ENCODE measurements at places on chromosomes 6 and 20.

DNA sequence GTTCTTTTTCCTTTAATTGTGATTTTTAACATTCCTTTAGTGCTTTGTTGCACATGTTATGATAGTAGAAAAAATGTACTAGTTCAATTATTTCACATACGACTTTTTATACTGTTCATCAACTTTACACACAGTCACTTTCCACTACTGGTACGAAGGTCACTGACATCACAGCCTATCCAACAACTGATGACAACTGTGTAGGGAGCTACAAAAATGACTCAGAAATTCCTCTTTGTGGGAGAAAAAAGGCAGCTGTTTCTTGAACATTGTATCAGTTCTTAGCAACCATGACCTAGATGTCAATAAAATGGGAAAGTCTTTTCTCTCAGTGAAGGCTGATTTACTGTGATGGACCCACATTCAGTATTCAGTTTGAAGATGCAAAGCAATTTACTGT is 7.0 kb upstream of the ID4 start:
- no peak for DNase-seq

- DNase-seq = no peak
Observed at GRCh38 chr6:155201461-155202226, 62.2 kb upstream of the CLDN20 start.

DNA sequence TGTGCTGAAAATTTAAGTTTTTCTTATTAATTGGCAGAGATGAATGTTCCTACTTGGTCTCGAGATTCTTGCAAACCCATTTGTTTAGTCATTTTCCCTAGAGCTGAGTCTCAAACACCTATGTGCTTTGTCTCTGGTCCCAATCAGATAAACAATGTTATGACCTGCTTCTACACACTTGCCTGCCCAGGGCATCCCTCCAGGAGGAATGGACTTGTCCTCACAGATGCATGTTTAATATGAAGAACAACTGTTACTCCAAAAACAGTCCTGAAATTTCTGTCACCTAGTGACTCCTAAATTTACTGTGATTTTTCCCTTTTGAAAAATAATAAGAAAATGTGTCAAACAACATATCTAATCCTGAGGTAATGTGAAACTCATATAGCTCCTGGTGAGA is 43.7 kb downstream of the HDGFL1 start:
- DNase-seq = no peak

DNA sequence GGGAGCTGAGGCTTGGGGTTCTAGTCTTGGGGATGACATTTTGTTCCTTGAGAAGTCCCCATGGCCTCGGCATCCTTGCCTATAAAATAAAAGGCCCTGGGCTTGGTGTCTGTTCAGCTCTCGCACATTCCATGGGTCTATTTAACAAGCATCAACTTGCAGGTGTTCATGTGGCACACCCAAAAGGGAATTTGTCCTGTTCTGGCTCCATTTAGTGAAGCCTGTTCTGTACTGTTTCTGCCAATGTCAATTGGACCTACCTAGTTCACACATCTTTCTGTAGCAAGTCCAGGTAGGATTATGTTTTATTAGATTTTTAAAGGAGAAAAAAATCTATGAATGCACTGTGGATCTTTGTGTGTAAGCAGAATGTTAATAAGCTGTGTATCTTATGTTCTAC is 262.0 kb downstream of the HIVEP2 start:
- no peak for DNase-seq

- DNase-seq = no peak
Observed at GRCh38 chr6:34205466-34205865, 31.2 kb upstream of the HMGA1 start.

DNA sequence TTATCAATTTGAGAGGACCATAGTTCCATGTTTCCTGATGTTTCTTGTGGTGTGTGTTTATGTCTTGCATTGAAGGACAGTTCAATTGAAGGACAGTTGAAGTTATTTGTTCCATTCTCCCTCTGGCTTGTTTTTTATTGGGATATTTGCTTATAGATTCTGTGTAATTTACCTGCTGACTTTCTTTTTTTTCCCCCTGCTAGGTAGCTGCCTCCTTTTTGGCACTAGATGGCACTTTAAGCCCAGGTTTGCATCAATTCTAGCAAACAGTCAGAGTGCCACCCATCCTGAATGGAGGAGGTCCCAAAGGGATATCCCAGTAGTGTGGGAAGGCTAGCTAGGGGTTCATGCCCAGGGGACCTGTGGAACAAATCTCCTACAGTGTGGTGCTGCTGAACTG is 78.1 kb downstream of the CFAP61 start:
- peak; percentile 62 for DNase-seq

DNA sequence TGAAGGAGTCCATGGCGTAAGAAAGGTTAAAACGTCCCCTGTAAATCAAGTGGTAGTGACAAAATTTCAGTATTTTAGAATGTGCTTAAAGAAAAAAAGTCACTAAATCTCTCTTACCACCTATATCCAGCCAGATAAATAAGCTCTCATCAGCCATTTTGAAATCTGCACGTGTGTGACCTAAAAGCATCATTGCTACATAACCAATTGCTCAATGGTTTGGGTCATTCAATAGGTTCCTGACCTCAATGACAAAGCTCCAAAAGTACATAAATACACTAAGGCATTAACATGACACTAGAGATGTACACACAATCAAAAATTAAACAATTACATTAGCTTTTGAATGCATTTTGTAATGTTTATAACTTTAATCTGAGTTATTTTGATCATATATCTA is 272.4 kb downstream of the GMDS start:
- DNase-seq = no peak

DNA sequence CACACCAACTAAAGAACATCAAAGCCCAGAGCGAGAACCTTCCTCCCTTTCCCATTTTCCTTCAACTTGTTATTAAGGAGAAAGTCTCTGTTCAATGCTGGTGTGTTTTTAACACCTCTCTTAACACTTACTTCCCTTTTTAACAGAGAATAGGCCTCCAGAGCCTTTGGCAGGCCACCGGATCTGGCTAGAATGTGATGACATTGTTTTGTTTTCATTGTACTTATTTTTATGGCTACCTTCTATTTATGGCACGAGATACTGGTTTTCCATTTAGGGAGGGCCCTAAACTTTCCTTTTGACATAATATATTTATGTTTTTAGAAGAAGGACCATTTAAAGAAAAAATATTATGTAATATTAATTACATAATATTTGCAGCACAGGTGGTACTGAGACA is 21.6 kb downstream of the TCF15 start:
- DNase-seq = no peak

DNA sequence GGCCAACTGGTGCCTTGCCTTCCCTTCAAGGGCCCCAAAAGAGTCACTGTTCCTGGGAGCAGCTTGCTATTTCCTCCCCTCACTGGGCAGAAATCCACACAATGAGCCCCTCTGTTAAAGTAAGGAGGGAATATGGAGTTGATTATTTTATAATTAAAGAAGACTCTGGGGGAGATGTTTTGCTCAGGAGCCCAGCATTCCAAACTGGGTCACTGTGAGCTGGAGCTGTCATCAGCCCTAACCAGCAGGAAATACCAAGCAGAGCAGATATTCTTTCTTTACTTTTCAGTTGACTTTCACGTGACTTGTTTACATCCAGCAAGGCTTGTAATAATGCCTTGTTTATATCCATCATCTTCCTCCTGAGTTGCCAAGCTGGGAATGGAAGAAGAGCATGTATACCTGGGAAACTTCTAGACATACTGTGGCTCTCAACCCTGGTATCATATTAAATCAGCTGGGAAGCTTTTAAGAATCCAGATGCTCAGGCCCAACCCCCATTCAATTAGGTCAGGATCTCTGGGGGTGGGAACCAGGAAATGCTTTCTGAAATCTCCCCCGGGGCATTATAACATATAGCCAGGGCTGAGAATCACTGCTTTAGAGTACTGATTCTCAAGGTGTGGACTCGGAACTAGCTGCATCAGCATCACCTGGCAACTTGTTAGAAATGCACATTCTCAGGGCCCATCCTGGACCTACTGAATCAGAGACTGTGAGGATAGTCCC is 175.6 kb upstream of the MYLIP start:
- DNase-seq = no peak

All from NCI-H1930 (cell line).